ENCODE measurements at places on chromosomes 7 and 10. TPM values are rescaled to one million over a fixed set of nuclear protein-coding genes. Genes with fewer than 3 reads are reported as not detected.

MKI67 gene
- 2.2 TPM for total RNA-seq

- H3K4me1 ChIP-seq = peaks cover 2% of the 10 kb centered on the region
- H3K27ac ChIP-seq = no peak overlapping the region
- DNase-seq = no peak
These were observed 6.9 kb upstream of the GOLGA7B start for GRCh38 chr10:97842656-97843280.

ABCC2 gene
- total RNA-seq = 5.2 TPM

SAMD9L gene
- 20.7 TPM for total RNA-seq

NUDT13 gene
- 4.2 TPM for total RNA-seq

All from upper lobe of left lung (tissue), 6 donors.